Upper lobe of left lung (tissue), 6 donors: ENCODE measurements at places on chromosomes 4 and X. TPM values are rescaled to one million over a fixed set of nuclear protein-coding genes. Genes with fewer than 3 reads are reported as not detected.

GRCh38 chrX:108068121-108068520 is 23.2 kb downstream of the PSMD10 start:
- DNase-seq = no peak

DNA sequence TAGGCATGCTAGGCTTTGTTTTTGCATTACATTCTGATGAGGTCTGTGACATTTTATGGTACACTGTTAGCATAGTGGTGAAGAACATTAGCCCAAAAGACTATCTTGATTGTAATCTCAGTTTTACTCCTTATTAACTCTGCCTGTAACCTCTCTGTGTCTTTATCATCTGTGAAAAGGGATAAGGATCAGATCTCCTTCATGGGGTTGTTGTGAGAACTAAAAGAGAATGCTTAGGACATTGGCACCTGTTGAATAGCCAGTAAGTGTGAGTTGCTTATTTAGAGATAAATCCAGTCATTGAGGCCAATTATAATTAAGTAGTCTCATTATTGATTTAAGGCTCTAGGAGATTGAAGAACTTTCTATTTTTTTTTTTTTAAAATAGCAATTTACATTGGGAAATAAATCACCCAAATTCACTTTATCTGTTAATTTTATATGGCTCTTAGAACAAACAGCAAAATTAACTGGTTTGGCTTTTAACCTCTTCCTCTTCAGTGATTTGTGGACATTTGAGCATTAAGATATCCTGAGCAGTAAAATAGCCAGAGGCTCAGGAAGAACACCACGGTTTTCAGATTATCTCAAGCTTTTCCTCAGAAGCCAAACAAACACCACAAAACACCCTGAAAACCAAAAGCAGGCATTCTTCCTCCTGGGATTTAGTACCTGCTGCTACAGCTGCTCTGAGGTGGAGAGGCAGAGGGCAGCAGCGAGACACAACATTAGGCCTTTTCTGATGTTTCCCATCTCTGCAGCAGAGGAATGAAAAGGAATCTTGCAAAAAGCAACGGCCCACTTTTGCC is 192.9 kb downstream of the ARHGAP10 start:
- no peak for DNase-seq

DNA sequence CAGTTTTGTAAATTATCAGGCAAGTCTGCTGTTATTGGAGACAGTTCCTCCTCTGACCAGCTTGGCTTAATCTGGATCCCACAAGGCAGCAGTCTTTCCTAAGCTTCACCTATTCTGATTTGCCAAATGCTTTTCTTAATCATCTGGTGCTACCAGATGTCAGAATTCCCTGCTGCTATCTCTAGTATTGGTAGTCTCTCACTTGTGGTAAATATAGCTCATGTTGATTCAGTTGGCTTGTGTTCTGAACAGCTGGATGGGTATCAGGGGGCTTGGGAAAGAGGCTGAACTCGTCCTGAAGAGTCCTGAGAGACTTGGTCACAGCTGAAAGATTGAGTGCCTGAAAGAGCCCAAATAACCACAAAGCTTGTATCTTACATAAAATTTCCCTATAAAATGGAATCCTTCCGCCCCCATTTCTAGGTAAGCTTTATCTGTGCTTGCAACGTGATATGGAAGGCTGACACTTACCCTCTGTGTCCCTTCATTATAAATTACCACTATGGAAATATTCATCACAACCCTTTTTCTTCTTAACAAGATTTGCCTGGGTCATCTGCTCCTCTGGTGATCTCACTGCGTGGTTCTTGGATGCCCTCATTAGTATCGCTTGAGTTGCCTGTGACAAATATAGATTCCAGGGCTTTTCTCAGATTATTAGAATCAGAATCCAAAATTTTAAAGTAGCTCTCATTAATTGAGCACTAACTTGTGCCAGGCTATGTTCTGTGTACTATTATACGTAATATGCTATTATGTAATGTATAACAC is 104.1 kb upstream of the GPRIN3 start:
- no peak for DNase-seq

DNA sequence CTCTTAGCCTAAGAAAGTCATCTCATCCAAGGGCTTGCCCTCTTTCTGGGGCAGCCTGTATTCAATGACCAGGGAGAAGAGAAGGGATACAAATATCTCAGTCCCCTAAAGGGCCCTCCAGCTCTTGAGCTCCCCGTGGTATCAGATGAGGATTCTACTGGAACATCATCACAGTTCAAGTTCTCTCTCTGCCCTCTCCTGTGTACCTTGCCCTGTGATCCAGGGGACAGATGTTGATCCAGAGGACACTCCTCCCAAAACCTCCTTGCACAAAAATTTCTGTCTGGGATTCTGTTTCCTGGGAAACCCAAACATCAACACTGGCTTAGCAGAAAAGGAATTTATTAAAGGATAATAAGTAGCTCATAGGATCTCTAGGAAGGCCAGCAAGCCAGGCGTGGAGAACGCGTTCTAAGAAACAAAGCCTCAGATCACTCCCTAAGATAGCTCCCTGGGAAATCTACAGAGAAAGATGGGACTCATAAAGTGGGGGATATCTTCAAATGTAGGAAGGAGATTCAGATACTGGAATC is 296.3 kb upstream of the KLF3 start:
- no peak for DNase-seq

GRCh38 chr4:143616771-143617170 is 83.7 kb downstream of the FREM3 start:
- no peak for DNase-seq

GIMD1 gene
- not detected for total RNA-seq

ZFYVE28 gene
- 13.8 TPM for total RNA-seq

DNA sequence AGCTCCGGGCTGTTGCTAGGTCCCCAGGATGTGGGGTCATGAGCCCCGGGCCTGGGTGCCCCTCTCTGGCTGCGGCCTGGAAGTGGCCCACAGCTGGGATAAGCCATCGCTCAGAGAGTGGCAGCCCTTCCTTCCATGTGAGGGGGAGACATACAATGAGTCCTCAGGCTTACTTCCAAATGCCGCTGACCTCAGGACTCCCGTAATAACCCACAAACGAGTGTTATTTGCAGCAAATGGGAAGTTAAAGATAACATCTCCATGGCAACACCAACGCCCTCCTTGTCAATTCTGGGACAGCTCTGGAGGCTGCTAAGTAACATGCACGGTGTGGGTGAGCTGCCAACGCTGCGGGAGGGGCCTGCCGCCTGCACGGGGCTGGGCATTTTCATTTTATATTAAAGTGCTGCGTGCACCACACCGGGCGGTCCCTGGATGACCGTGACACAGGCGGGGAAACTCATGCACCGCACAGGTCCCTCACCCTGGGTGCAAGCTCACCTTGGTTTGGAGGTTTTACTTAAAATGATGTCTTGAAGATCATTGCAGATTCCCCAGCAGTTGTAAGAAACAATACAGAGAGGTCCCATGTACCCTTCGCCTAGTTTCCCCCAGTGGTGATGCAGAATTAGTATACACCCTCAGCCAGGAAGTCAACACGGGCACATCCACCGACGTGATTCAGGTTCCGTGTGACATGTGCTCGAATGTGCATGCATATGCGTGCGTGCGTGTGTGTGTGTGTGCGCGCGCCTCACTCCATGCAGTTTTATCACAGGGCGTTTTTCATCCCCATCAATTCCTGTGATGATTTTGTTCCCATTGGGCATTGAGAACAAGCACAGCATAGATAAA is 79.4 kb downstream of the ABLIM2 start:
- DNase-seq = no peak

DNA sequence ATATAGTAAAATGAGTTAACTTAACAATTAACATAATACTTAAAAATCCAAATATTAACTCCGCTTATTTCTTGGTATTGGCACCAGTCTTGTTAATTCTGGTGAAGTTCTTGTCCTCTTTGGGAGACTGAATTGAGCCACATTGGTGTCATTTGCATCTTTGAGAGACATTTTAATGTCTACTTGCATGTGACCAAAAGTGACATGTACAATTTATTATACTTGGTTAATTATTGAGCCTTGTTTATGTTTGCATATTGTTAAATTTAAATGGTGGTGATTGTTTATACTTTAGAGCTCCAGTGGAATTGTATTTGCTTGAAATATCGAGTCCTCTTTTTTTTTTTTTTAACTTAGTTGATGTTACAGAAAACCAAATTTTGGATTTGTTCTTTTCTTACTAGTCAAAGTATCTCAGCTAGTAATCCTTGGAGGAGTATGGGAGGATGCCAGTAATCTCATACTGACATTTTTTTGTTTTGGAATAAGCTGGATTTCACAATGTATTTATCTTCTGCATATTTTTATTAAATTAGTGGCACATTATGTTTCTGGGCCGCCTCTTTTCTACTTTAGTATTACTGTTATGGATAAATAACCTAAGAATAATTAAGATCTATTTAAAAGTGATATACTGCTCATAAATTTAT is 3.9 kb downstream of the SPCS3 start:
- DNase-seq = no peak

- DNase-seq = no peak
Observed at GRCh38 chrX:35890699-35891098, 28.8 kb upstream of the CFAP47 start.

LANCL3 gene
- 0.84 TPM for total RNA-seq
